ENCODE measurements at places on chromosomes 13 and 19.

DNA sequence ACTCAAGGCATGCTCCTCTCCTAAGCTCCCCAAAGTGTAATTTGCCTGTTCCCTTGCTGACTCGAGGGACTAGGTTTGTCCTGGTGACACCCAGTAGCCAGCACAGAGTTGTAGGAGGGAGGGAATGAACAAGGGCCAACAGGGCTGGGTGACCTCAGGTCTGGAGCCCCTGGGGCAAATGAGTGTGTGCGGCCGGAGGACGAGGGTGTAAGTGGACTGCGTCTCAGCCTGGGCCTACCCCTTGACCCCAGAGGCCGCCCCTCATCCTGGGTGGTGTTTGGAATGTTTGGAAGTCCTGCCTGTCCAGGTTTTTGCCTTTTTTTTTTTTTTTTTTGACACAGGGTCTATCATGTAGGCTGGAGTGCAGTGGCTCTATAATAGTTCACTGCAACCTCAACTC is 1.3 kb upstream of the ZNF653 start:
- no peak for DNase-seq

DNA sequence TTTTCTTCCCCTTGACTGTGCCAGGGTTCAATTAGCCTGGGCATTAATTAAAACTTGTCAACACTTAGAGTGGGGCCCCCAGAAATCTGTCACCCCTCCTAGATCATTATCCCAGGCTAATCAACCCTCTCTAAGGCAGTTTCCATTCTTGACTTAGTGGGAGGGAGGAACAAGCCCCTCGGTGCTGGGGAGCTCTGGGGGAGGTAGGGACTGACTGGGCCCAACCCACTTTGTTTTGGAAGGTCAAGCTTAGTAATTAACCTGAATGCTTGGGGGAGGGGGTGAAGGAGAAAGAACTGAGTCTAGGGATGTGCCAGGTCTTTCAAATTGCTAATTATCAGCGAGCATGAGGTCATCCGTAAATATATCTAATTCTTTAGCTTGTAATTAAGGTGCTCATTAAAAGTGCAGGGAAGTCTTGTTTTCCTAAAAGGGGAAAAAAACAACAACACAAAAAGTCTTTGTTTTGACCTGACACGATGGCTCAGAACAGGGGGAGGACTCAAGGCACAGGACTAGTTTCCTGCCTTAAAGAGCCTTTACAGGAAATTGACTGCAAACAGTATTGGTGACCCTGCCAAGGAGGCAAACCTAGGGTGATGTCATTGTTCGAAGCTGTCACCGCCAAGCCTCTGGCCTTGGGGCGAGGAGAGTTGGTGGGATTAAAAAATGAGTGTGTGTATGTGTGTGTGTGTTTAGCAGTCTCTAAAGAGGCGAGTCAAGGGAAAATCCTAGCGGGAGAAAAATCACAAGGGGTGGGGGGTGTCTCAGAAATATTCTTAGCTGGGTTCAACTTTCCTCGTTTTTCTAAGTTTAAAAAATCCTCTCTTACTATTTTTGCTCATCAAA is 19.4 kb downstream of the ACTN4 start:
- no peak for DNase-seq

GRCh38 chr13:52838433-52839107 is 9.9 kb downstream of the PCDH8 start:
- DNase-seq: no peak

DNA sequence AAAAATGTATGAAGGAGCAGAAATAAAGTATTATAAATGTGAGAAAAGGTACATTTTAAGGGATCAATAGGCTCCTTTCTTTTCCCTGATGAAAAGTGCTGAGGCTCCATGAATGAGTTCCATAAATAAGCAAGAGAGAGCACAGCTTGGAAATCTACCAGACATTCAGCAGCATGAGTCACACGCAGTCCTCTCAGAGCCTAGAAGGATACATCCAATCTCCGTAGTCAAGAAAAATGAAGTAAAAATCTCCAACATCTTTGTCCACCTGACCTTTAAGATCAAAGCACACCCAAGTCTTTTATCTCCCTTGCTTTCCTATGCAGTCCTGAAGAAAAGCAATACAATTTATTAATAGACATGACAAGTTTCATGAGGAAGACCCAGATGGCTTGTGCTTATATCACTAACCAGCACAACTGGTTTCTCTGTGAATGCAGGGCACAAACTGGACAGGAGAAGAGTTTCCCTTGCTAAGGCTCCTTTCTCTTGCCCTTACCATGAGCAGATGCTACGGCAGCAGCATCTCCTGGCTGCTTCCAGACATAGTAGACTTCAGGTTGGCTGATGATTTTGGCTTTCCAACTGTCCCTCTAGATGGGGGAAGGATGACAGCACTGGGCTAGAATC is 730.8 kb downstream of the EFNB2 start:
- DNase-seq: no peak

DNA sequence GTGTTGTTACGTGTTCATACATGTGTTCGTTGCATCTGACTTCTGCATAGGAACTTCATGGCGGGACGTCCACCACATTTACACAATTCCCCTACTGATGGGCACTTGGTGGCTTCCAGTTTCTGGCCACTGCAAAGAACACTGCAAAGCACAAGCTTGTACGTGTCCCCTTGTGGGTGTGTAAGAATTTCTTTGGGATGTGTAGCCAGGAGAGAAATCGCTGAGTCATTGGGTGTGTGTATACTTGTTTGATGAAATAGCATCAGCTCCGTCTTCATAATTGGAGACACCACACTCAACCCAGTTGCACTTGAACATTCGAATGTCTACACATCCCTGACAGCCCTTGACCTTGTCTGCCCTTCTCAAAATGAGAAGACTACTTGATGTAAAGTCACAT is 19.2 kb downstream of the KLK5 start:
- DNase-seq: no peak

GRCh38 chr13:108102771-108103170 is 112.6 kb downstream of the LIG4 start:
- no peak for DNase-seq

DNA sequence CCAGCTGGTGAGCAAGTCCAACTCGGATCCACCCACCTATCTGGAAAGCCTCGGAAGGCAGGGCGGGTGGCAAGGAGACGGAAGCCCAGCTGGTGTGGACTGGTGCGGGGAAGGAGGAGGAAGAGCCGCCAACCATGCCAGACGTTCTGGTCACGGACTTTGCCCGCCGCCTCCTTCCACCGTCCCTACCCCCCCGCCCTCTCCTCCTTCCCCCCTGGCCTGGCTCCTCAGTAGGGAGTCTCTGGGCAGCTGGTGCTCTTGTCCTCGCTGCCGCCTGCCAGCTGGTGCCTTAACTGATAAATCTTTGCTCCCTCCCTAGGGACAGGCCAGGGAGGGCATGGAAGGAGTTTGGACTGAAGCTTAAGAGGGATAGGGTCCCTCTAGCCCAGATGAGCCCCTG is 4.8 kb downstream of the SYNGR4 start:
- no peak for DNase-seq

DNA sequence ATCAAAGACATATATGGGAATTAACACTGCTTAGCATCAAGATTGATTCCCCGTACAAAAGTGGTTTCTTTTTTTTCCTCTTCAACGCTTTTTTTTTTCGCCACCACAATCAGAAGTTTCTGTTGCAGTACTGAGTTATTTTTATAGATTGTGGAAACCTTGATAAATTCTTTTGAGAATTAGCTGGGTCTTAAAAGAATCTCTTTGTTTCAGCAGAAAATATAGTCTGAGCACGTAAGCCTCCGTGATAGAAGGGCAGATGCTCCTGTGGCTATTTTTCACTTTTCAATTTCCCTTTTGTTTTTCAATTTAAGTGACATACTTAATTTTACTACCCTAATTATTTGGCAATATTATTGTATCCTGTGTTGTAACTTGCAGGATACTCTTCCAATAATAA is 531.8 kb downstream of the DCT start:
- no peak for DNase-seq

GRCh38 chr19:29655648-29656335 is 9.5 kb upstream of the PLEKHF1 start:
- DNase-seq: no peak

DNA sequence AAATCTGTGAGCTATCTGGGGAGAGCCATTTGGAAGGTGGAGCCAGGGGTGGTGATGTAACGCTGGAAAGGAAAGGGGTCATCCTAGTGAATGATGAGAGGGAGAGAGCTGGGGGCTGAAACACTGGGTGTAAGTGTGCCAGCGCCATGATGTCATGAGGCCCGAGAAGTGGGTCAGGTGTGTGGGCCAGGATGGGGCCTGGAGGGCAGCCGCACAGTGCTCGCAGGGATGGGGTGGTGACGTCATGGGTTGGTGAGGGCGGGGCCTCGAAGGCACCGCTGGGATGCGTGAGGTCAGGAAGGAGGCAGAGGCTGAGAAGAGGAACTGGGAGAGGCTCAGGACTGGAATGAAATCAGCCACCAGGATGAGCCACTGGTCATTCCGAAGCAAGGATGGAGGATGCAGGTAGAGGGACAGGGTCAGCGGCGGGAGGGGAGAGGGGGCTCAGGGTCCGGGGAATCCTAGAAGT is 4.4 kb downstream of the CCDC61 start:
- no peak for DNase-seq

- DNase-seq: no peak
Observed at GRCh38 chr19:29596080-29596727, 9.9 kb upstream of the POP4 start.

DNA sequence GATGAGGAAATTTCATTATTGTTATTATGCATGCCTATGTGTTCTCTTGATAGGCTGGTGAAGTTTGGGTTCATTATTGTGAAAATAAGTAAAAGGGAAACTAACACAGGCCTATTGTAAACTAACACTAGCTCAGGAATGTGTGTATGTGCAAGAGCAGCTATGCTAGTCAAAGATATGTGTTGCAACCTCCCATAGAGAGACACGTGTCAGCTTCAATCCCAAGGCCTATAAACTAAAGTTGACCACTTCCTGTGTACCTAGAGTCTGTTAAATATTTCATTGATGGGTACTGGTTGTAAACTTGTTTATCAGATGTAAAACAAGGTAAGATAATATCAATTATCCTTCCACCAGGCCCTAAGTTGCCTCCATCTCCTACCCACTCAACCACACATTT is 44.7 kb upstream of the ZNF30 start:
- no peak for DNase-seq

DNA sequence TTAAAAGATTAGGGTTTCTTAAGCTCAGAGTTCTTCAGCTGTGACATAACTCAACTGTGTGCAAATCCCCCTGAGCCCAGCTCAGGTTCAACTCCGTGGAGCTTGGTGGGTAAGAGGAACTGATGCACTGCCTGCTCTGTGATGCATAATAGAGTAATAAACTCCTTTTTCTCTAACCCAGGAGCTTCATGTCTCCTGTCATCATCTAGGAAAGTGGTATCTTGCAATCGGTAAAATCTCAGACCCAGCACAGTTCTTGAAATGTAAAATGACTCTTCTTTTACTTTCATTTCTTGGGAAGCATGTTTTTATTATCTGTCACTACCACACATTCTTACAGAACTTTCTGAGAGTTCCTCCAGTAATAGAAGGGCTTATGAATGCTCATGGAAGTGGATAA is 123.8 kb upstream of the PCDH9 start:
- no peak for DNase-seq

DNA sequence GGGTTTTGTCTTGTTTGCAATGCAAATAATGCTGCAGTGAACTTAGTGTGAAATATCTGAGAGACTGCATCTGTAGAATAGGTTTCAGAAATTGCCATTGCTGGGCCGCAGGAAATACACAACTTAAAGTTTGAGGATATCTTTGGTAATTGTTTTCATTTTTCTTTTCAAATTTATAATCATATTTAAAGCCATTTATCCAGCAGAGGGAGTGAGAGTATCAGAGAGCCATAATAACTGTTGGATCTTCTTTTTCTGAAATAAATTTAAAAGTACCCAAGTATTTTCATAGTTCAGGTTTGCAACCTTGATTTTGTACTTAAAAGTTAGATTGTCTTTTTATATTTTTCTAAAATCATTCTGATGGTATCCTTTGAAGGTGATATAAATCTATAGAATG is 99.4 kb downstream of the ZMYM2 start:
- DNase-seq: no peak

DNA sequence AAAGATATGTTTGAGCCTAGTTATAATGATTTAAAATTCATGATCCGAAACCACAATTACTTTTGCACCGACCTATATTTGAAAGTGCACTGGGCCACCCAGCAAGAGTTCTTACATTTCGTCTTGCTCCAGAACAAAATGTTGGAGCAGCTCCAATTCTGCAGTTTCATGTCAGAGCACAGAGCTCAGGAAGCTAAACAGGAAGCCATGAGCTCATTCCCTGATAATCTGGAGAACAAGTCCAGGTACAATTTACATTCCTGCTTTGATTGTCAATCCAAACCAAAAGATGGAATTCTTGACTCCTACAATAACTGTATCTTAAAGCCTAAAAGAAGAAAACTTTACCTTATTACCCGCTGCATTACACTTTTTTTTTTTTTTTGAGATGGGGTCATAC is 131.8 kb downstream of the KCTD12 start:
- DNase-seq: no peak

GRCh38 chr13:79034341-79034740 is 371.7 kb downstream of the RBM26 start:
- no peak for DNase-seq

DNA sequence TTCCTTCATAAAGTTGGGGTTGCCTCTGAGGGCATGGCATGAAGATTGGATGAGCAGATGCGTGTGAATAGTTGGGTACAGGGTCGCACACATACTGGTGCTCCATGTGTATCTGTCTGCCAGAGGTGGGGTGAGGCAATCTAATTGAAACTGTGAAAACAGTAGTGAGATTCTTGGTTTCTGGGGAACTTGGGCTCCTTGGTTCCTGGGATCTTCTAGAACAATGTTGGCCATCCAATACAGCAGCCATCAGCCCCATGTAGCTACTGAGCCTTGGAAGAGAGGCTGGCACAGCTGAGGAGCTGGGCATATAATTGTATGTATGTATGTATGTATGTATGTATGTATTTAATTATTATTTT is 616 bp downstream of the FCHO1 start:
- no peak for DNase-seq

GRCh38 chr19:15577184-15577771 is 37.7 kb upstream of the CYP4F8 start:
- no peak for DNase-seq

- DNase-seq: no peak
Observed at GRCh38 chr19:7846155-7846646, 16.2 kb downstream of the EVI5L start.

DNA sequence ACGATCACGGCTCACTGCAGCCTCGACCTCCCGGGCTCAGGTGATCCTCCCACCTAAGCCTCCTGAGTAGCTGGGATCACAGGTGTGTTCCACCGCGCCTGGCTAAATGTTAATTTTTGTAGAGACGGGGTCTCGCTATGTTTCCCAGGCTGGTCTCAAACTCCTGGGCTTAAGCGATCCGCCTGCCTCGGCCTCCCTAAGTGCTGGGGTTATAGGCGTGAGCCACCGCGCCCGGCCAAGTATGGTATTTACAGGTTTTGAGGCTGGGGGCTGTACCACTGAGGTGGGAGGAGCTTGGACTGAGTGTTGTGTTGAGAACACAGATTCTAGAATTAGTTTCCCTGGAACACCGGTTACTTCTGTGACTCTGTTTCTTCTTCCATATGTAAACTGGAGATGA is 452 bp upstream of the PPM1N start:
- DNase-seq: no peak
